Pulmonary artery endothelial cell (primary cell): ENCODE measurements at places on chromosomes 3 and 15.

- no peak for DNase-seq
Measured at GRCh38 chr3:43405888-43406642, 119.7 kb downstream of the SNRK start.

GRCh38 chr3:122502139-122502538 lies 12.6 kb downstream of the KPNA1 start:
- no peak for DNase-seq

- no peak for DNase-seq
Measured at GRCh38 chr3:153601374-153601853, 439.4 kb downstream of the RAP2B start.

GRCh38 chr3:17505856-17506255 lies 236.6 kb downstream of the TBC1D5 start:
- DNase-seq = no peak

- DNase-seq = no peak
Measured at GRCh38 chr3:63814237-63814636, 4.9 kb upstream of the C3orf49 start.

DNA sequence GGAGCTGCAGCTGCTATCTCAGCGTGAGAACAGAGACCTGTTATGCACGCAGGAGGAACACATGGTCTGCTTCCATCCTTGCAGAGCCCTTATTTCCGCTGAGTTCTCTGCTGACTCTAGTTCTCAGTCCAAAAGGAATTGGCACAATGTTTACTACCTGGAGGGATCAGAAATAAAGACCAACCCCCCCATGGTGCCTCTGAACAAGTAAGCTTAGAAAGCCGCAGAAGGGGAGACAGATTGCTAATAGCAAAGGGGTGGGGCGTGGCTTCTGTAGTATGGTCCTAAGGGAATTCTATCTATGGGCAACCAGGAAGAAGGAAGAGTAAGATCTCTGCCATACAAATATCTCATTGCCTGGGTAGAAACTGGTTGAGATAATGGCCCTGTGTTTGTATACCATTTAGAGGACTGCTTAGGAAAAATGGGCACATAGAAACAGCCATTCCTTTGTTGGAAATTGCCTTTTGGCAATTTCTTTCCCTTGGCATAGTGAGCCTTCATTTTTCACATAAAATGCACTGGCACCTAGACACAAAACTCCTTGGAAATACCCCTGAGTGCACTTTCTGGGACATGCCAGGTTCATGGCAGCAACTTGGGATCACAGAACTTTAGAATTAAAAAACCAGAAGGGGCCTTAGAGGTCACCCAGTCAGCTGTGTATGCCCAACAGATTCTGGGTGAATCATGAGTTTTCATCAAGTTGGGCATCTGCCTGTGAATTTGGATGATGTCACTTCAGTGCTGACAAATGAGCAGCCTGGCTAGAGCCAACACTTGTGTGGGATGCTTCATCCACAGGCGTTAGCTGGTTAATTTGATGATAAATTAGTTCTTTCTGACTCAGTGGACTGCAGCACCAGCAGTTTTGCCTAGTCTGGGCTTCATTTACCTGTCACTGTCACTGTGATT lies 57.4 kb upstream of the STXBP5L start:
- DNase-seq = no peak

DNA sequence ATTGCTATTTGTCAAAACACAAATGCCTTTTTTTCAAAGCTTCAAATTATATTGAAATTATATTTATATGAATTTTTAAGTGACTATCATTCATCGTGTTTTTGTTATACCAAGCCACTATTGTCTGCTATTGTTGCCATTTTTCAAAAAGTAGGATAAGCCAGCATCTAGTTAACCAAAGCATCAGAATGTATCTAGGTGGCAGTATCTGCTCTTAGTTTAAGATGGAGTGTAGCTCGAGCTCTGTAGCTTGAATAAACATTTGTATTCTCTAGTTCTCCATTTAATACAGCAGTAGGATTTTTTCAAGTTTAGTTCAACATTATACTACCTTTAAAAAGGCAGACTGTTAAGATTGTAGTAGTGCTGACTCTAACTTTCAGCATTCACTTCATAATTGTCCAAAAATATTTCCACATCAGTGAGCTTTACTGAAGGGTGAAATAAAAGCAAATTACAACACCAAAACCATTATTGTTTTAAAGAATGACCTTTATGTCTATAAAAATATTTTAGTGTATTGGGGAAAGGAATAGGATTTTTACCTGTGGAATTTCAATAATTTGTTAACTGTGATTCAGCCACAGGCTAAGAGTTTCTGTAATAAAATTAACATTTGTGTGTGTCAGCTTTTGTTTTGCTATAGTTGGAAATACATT lies 19.6 kb upstream of the C15orf61 start:
- DNase-seq = no peak

DNA sequence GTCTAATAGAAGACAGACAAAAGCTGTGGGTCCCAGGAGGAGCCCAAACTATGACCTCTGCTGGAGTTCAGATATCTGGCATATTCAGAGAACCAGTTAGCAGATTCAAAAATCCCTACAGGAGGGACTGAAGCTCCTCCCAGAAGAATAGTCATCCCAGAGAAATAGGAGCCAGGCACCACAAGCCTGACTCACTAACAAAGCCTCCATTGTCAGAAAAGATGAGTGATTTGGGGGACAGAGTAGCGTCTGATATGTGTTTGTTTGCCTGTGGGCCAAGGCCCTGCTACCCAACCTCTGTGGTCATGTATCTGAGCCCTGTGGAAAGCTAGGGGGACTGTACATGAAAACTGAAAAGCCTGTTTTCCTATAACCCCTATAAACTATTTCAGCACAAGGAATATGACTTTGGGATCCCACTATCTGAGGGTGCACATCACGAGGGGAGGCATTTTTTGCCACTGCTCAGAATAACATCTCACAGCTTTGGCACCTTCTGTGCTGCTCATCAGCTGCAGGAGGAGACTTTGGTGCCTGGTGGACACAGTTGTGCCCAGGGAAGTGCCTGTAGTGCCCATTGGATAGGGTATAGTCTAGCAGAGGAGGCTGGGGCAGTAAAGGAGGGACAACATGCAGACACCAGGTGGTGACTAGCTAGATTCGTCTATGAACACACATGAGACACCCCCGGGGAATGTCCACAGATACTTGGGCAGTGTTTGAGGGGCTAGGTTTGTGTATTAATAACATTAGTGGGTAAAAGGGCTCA lies 9.7 kb upstream of the LARP6 start:
- no peak for DNase-seq

DNA sequence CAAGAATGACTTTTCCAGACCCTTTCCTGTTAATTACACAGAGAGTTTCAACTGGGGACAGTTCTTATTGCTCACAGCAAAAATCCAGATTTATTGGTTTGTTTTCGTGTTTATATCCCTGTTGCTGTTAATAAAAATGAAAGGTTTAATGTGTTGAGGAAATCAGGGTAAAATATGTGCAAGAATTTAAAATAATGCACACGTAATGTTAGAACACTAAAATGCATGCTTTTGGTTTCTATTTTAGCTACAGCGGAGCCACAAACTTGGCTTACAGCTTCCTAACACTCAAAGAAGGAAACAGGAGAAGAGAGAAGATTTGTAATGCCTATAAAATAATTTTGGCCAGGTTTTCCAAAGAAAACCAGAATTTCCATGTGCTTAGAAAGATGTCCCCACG lies 62.7 kb downstream of the CASR start:
- no peak for DNase-seq

- no peak for DNase-seq
Measured at GRCh38 chr15:35925275-35926006, 379.5 kb upstream of the DPH6 start.

DNA sequence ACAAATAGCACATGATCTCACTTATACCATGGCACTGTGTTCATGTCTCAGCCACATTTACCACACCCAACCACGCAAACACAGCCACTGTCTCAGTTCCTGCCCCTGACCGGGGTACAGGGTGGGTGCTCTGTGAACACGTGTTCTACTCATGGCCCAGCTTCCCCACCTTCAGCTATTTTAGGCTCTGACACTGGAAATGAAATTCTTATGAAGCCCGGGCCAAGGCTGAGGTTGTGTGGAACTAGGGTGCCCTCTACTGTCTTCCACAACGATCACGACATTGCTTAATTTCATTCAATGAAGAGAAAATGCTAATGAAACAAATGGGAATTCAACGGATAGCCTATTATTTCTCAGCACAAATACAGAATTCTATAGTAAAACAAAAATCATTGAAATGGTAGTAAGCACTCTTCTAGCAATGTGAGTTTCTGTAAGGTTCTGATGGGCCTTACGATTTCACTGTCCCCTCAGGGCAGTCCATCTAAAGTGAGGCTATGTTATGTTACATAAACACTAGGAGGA lies 2.1 kb upstream of the GABRA5 start:
- no peak for DNase-seq

DNA sequence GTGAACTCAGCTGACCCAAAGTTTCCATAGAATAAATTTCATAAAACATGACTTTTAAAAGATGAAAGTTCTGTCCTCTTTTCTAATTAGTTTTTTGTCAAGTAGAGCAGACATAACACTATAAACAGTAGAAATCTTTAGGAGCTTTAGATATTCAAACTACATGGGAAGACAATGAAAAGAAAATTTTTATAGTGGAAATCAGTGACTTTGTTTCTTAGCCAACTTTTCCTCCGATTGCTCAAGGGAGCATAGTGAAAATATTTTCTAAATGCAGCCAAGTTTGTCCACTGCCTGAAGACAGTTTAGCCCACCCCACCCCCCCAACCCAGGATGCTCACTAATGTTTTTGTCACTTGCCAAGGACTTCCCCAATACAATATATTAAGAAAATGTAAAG lies 114.9 kb downstream of the PLD1 start:
- DNase-seq = no peak

DNA sequence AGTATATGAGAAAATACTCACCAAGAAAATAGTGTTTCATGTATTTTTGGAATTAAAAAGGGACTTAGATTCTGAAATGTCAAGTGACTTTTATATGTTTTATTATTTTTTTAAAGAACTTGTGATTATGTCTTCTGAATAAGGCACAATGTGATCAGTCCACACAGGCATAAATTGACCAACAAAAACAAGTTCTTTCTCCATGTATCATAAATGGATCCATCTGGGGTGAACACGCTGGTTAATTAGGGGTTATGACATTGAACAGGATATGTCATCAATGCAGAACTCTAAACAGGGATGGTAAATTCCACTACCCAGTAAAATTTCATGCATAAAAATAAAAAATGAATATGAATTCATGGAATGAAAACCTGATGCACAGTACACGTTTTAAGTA lies 31.3 kb upstream of the PIK3CA start:
- no peak for DNase-seq

DNA sequence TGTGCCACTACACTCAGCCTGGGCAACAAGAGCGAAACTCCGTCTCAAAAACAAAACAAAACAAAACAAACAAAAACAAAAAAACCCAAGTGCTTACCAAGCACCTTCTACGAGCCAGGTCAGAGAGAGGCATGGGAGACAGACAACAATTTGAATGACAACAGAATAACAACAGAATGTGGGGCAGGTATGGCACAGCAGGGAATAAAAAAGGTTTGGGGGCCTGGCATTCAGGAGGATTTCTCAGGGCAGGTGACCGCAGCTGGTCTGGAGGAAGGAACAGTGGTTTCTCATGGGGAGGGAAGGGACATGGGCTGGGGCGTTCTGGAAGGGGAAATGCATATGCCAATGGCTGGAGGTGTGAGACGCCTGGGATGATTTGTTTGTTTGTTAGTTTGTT lies 22.5 kb upstream of the PARL start:
- no peak for DNase-seq

DNA sequence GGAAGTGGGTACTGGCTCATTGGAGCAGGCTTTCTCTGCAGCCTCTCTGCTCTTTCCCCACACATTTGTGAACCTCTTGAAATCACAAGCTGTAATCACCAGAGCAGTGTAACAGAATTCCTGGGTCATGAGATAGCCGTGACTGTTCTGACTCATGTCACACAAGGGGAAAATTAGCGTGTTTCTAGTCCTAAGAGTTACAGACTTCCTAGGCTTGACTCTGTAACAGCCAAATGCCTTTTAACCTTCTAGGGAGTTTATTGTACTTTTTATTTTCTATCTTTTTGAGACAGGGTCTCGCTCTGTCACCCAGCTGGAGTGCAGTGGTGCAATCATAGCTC lies 54.7 kb upstream of the TRAK1 start:
- peak; percentile 73 for DNase-seq

GRCh38 chr3:138459619-138460535 lies 25.5 kb downstream of the ESYT3 start:
- DNase-seq = no peak

- no peak for DNase-seq
Measured at GRCh38 chr15:98513428-98513986, 134.8 kb upstream of the IGF1R start.
